Effector memory CD4-positive, alpha-beta T cell (primary cell): ENCODE measurements at places on chromosomes 13 and 19.

- DNase-seq: no peak
Measured at GRCh38 chr19:30479231-30479630, 107.0 kb downstream of the ZNF536 start.

GRCh38 chr13:33284031-33284430 is 1.5 kb downstream of the STARD13 start:
- DNase-seq: no peak

GRCh38 chr19:29673451-29674371 is 8.4 kb downstream of the PLEKHF1 start:
- DNase-seq: no peak

DNA sequence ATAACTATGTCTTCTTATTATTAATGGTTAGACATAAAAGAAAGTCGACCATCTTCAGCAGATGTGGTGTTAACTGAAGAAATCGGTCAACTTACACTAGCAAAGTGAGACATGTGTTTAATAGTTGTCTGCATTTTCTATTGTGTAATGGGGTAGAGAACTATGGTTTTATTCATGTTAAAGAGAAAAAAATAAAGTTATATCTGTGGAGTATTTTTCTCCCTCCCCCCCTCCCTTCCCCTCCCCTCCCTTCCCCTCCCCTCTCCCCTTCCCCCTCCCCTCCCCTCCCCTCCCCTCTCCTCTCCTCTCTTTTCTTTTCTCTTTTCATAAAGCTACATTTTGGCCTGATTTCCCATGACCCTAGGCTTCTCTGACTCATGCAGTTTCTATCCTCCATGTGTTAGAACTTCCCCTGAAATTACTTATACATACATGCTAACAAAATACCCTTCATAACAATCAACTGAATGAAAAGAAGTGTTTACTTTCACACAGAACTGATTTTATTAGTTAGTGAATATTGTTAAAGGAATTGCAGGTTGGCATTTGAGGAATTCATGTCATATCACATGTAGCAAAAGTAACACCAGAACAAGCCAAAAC is 1431.0 kb upstream of the ATXN8OS start:
- no peak for DNase-seq

- DNase-seq: no peak
Measured at GRCh38 chr19:13092158-13092543, 10.5 kb downstream of the LYL1 start.

DNA sequence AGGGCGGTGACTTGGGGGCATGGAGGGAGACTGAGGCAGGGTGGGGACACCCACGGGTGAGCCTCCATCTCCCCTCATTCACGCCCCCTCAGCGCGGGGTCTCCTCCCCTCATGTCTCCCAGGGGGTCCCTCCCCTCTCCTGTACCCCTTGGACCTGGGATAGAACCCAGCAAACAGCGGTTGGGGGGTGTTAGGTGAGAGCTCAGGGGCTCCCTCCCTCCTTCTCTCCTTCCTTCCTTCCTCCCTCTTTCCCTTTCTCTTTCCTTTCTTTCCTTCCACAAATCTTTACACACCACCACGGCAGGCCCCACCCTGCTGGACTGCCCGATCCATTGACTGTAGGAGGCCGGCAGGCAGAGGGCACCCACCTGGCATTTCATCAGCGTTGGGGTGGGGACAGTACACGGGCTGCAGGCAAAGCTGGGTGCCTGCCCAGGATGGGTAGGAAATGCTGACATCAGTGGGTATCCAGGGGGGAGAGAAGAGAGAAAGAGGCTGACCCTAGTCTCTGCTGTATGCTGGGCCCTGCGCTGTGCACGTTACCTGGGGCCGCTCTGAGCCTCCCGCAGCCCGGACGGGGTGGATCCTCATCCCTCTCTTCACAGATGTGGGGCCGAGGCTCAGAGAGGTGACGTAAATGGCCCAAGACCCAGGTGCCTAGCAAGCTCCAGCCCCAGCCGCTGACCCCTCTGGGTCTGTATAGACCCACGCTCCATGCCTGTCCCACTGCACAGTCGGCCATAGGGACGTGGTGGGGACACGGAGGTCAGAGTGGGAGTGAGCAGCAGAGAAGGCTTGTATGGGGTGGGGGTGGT is 3.5 kb downstream of the SSC5D start:
- no peak for DNase-seq

DNA sequence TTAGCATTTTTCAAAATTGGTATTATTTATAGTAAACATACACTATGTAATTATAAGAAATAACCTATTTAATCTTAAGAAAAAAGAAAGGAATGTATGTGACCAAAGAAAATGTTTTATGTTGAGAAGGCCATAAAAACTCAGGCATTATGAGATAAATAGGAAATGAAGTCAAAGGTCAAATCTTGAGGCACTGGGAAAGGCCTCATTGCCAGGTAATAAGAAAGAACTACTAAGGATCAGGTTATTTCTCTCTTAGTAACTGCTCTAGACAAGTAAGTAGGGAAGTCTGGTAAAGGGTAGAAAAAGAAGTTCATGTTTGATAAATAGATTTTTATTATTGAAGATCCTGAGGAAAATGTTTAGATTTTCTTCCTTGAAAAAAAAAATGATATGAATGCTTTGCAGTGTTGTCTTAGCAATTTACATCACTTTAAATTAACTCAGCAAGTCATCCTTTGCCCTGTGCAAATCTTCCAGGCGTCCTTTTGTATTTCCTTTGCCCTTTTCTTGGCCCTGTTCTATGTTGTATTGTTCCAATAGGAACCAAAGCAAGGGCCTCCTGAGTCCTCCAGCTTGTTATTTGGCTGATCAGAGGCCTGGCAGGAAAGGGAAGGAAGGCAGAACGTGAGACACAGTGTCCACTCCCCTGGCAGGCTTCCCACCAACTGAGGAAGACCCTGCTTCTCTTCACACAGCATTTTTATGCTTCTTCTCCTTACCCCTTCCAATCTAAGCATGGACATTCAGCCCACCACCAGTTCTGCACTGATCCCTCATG is 260.4 kb upstream of the MIR17HG start:
- DNase-seq: no peak

DNA sequence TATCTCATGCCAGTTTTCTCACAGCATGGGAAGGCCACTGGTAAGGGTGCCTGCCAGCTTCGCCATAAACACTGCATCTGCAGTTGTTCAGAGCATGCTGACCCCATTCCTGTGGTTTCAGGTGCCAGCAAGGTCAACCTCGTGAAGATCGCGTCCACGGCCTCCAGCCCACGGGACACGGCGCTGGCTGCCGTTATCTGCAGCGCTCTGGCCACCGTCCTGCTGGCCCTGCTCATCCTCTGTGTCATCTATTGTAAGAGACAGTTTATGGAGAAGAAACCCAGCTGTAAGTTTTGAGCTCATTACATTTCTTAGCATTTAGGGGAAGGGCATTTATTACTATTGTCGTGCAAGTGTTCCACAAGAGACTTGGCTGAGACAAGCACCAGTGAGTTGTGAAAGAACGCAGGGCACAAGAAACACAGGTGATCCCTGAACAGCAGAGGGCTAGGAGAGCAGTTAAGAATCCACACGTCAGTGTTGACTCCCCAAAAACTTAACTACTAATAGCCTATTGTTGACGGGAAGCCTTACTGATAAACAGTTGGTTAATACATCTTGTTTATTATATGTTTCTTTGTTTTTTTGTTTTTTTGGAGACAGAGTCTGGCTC is 88.8 kb downstream of the TNFRSF19 start:
- no peak for DNase-seq

DNA sequence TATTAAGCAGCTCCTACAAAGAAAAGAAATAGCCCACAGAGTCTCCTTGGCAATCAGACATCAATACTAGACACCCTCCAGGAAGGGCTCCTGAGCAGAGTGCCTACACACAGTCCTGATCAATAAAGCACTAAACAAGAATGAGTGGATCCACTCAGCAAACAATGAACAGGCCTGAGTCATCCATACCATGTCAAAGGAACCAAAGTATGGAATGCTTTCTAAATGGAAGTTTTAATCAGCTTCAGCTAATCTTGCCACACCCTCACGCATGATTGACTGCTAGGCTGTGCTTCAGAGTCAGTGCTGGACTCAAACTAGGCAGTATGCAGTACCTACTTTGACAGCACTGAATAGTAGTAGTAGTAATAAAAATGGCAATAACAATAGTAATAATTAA is 392.7 kb upstream of the HTR2A start:
- no peak for DNase-seq

- DNase-seq: no peak
Measured at GRCh38 chr19:57002710-57003109, 117.1 kb upstream of the USP29 start.

DNA sequence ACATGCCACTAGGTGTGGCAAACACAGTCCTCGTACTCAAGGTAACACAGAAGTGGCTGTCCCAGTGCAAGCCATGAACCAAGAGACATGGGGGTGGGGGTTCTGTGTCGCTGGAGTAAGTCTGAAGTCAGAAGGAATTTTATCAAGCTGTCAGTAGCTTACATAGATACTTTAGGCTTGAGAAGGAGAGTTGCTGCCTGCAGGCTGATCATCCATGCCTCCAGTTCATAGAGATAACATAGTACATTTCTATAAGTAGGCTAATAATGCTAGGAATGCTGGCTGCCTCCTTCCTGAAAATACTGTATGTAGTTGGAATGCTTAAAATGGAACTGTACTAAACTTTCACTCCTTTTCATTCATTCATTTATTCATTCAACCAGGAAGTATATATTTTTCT is 70.1 kb downstream of the CAB39L start:
- no peak for DNase-seq

GRCh38 chr13:36357692-36358091 is 11.5 kb upstream of the SPART start:
- DNase-seq: no peak

DNA sequence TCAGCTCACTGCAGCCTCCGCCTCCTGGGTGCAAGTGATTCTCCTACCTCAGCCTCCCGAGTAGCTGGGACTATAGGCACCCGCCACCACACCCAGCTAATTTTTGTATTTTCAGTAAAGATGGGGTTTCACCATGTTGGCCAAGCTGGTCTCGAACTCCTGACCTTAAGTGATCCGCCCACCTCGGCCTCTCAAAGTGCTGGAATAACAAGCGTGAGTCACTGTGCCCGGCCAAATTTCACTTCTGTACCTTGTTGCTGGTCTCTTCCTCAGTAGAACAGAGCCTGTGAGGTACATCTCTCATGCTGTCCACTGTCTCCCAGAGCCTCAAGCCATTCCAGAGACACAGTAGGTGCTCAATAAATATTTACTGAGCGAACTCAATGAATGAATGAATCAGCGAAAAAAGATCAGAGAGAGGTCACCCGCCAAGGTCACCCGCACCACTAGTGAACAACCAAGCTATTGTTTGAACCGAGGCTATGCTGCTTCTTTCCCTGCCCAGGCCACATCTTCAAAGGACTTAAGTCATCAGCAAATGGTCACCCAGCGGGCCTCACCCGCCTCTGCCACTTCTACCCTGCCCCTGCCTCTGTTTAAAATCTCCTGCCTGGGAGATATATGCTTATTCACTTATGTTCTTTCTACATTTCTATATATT is 9.3 kb downstream of the TMEM143 start:
- DNase-seq: no peak

DNA sequence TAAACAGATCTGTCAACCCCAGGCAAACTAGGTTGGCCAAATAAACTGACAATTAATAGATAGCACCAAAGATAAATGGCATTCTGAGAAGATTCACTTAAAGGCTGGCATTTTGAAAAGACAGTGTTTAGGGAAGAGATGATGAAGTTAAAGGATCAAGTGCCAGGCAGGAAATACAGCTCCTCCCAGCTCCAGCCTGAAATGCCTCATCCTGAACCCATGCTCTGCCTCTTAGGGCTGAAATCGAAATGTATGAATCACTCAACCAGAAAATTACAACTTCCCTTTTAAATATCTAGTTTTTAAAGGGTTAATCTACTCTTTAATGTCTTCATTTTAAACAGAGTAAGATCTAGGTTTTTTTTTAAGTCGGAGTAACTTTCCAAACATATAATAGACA is 171.2 kb upstream of the UBL3 start:
- DNase-seq: no peak

GRCh38 chr19:12789904-12790619 is 1.2 kb upstream of the JUNB start:
- peak; percentile 89 for DNase-seq

DNA sequence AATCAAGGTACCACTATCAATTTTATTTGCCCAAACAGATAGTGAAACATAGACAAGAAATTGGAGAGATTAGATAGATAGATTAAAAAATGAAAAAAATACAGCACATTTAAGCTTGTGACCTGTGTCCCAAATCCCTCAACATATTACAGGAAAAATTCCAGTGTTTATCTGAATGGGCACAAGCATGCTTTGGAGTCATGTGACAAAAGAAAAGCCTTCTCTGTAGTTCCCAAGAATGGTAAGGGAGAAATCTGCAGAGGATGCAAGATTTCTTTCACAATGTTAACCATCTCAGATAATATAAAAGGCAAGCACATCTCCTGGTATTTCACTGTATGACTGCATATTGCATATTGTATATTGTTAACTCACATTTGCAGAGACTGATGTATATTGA is 168.0 kb downstream of the PCDH9 start:
- no peak for DNase-seq

- no peak for DNase-seq
Measured at GRCh38 chr13:30140973-30141372, 166.4 kb downstream of the KATNAL1 start.

- no peak for DNase-seq
Measured at GRCh38 chr13:99647596-99647985, 146.3 kb downstream of the TM9SF2 start.

GRCh38 chr13:111215081-111216047 is 100.3 kb downstream of the ARHGEF7 start:
- DNase-seq: no peak

- no peak for DNase-seq
Measured at GRCh38 chr13:36806102-36806501, 12.9 kb upstream of the RFXAP start.

GRCh38 chr19:7098096-7098495 is 28.6 kb downstream of the ZNF557 start:
- DNase-seq: no peak

DNA sequence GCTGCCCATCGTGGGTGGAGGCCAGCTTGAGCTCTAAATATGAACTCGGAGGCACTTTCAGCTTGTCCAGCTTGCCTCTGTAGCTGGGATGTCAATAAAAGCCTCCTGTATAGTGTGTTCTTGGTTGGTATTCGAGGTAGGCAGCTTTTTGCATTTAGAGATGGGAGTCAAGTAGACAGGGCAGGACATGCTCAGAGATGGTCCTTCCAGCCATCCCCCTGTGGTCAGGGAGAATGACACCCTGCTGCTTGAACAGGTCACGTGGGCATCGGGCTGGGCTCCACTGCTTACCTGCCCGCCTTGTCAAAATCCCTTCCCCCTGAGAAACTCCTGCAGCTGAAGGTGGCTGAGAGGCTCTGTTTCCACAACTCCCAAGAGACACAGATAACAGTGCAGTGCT is 302.5 kb downstream of the ZNF536 start:
- no peak for DNase-seq

DNA sequence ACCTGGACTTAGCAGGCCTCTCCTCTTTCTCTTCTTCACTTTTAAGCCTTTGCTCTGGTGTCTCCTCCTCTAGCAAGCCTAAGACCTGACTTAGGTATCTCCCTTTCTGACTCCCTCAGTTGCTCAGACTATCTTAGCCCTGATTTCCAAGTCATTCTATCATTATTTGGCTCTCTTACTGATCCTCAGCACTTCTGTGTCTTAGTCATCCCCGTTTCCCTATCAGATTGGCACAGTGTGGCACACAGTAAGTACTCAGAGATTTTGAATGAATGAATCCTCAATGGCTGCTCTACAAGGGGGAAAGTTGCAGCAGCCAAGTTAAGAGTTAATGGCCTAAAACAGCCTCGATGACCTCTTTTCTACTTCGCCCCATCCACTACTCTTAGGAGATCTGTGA is 8.2 kb downstream of the KCTD12 start:
- no peak for DNase-seq

GRCh38 chr13:50617134-50617721 is 226.3 kb downstream of the DLEU7 start:
- no peak for DNase-seq
